ENCODE measurements at places on chromosomes 6 and 20.

- no peak for DNase-seq
These were observed 15.4 kb downstream of the TAAR1 start for GRCh38 chr6:132643547-132643946.

DNA sequence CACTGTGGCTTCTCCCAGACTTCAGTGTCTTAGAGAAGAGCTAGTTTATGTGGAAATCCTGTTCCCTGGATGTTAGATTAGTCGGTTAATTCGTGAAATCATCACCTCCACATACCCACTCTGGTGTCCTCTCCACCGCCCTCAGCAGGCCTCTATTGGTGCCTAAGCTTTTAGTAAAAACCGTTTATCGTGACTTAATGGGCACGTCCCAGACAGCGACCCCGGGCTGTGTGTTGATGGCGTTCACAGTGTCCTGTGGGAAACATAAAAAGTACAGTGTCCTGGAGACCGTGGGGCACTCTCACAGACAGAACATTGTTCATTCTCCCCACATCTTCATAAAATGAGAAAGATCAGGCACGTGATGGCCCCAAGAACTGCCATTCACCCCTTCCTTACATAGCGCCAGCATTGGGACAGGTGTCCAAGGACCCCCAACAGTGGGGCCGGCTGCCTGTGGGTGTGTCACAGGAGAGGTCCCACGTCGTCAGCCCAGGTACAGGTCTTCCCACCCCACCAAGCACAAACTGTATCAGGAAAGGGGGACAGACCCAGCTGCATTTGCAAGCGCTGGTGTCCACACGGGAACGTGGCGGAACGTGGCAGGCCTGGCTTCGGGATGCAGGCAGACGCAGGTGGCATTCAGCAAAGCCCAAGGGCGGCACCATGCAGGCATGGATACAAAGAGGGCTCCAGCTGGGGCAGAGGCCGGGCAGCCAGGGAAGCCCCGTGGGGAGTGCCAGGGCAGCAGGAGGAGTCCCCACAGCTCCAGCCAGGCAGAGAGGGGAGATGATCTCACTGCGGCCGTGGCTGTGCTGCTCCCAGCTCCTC, 237.7 kb downstream of the DLL1 start:
- DNase-seq = peak; percentile 40

GRCh38 chr6:46440141-46440540, 51.1 kb downstream of the RCAN2 start:
- DNase-seq = no peak

GRCh38 chr6:108518714-108519576, 41.8 kb upstream of the FOXO3 start:
- no peak for DNase-seq
